ENCODE measurements at places on chromosomes 3 and 15.

DNA sequence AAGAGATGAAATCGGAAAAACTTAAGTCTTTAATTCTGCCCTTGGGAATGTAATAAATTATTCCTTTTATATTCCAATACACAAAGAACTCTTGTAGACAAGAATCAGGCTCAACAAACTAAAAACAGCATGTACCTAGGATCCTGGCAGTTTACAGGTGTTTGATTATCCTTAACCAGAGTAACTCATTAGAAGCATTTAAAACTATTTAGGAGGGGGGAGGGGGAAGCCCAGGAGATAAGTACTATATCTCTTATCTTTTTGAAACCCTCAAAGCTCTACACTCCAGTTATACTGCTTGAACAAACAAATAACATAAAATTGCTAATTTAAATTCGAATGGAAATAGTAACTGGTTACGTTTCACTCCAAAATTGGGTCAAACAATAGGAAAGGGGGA lies 1.9 kb downstream of the CNBP start:
- DNase-seq: no peak

- DNase-seq: peak; percentile 73
Measured at GRCh38 chr3:65871305-65872141, 167.2 kb downstream of the MAGI1 start.

DNA sequence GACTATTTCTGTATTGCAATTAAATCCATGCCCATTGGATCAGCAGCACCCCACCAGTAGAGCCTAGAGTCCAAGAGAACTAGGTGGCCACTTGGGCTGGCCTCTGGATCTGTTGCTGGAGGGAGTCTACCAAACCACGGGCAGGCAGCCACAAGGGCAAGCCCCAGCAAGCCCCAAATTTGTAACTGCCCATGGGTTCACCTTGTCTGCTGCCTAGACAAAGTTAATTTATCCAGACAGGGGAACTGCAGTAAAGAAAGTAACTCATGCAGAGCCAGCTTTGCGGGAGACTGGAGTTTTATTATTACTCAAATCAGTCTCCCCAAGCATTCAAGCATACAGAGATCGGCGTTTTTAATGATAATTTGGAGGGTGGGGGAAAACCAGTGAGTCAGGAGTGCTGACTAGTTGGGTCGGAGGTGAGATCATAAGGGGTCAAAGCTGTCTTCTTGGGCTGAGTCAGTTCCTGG lies 74.0 kb upstream of the TERB2 start:
- no peak for DNase-seq

GRCh38 chr15:32106401-32107381 lies 76.4 kb downstream of the CHRNA7 start:
- DNase-seq: no peak

DNA sequence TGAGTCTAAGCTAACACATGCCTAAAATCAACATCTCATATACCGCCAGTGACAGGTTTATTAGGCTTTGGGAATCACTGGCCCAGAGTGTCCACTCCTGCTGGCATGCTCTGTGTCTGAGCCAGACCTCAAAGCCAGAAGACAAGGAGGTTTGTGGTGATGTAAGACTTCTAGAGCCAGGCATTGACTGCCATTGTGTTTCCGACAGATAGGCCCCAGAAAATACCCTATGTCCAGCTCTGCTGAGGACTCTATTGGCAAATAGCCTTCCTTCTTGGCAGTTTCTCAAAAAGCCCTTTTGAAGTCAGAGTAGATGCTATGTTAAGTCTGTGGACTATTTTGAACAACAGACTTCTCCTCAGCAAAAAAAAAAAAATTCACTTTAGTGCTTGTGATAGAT lies 181.9 kb upstream of the UBE2E1 start:
- no peak for DNase-seq

DNA sequence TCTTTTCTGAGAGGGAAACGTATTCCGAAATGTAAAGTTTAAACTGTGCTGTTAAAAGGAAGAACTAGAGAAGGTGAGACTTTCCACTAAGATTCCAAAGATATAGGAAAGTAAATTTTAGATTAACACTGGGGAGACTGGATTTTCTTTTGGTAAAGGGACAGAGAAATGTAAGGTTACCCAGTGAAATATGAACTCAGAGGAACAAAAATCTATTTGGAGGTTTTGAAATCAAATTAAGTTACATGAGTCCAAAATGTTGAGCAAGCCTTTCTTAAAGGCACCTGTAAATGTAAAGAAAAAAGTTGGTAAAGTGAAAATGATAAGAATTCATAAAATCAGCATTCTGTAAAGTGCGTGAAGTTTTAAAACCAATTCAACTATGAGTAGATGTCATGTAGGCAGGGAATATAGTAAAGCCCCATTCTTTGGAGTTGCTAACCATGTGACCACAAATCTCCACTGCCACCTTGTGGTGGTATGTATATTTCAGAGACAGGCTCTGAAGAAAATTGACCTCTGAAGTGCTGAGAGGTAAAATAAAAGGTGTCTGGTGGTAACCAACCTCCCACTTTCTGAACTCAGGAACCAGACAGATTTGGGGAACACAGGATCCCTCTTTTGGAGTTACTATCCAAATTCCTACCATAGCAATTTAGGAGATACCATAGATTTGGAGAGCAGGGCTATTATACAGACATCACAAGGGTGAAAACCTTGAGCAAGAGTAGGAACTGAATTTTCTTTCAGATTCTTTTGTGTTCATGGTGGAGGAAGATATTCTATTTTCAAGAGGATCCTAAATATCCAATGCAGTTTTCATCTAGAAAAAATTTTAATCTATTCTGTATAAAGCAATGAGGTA lies 215.3 kb downstream of the ROBO2 start:
- peak; percentile 69 for DNase-seq

- no peak for DNase-seq
Measured at GRCh38 chr3:128491691-128491940, 1.4 kb downstream of the GATA2 start.

DNA sequence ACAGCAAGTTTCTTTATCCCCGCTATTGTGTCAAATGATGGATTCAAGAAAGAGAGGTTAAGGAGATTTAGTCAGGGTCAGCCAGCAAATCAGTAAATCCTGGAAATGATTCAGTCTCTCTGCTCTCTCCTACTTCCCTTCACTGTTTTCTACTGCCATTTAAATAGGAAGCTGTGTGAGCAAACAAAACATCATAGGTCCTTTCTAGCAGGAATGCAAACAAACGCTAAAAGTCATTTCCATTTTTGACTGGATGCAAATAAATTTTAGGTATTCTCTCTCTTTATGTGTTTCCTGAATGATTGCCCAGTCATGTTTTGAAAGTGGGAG lies 299.4 kb upstream of the RORA start:
- DNase-seq: no peak

GRCh38 chr3:103126115-103126514 lies 691.3 kb downstream of the ZPLD1 start:
- no peak for DNase-seq

DNA sequence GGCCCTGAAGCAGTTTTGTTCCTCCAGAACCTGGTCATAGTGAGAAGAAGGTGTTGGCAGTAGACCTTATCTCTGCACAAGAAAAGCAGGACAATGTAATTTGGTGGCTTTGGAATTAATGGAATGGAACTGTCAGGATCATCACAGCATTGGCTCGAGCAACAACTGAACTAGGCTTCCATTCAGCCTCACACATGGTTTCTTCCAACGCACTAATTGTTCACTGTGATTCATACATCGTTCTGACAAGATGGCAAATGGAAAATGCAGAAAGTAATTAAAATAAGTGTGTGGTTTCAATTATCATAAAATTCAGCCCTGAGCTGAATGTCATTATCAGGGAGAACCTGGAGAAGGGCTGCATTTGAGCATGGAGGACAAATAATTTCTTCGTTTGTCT lies 80.6 kb downstream of the MFSD1 start:
- no peak for DNase-seq

DNA sequence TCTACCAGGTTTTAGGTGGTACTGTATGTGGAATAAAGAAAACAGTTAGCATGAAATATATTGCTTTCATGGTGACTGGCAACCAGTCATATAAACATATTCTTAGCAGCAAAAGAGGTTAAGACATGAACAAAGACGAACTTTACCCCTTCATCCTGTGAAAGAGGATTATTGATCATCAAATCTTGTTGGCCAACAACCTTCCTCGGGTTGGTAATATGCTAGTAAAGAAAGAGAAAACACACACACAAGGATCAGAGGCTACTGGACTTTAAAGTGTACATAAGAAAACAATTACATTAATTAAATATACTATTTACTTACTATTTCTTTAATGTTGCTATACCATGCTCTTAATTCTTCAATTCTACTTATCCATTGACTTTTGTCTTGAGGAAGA lies 337.9 kb downstream of the TBC1D5 start:
- no peak for DNase-seq

DNA sequence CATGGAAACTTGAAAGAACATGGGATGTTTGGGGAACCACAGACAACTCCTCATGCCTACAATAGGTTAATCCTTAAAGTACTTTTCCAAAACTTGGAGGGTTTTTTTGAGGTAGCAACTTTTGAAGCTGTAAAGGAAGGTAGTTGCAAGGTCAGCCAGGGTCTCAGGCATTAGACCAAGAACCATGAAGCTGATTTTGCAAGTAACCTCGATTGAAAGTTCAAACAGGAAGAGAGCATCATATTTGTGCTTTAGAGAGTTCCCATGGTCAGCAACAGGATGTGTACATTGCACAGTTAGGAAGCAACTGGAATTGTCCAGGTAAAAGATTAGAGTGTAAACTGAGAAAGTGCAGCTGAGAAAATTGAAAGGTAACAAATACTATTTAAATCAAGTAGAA lies 199.8 kb upstream of the NR2F2 start:
- no peak for DNase-seq

- DNase-seq: no peak
Measured at GRCh38 chr3:129121016-129121791, 400 bp downstream of the RAB43 start.

DNA sequence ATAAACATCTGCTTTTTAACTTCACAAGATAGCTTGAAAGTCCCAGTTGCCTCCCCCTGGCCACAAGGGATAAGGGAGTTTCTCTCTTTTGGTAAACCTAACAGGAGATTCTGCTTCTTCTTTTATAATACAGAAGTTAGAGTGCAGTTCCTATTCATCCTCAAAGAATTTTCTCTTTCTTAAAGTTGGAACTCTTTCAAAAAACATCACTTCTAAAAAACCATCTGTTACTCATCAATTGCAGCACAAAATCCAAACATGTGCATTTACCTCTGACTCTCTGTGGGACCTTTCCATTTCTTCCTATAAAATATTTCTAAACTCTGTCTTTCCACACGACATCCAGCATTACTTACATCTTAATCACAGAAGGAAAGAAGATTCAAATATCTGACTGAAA lies 5.1 kb downstream of the DPH6 start:
- no peak for DNase-seq

DNA sequence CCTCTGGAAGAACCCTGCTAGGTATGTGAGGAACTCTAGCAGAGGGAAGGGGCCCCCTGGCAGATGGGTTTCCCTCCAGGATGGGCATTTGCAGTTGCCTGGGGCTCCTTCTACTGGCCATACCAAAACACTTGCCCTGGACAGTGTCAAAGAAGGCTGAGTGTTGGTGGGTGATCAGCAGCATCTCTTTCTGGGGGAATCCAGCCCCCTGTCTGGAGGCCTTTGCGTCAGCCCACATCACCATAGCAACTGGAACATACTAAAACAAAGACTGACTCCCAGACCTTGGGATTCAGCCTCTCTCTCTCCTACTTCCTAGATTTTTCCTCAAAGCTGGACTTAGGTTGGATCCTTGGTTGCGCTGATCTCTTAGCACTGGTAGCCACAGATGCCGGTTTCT lies 8.1 kb downstream of the CEMIP start:
- no peak for DNase-seq

- no peak for DNase-seq
Measured at GRCh38 chr3:128435561-128435960, 31.1 kb downstream of the DNAJB8 start.

DNA sequence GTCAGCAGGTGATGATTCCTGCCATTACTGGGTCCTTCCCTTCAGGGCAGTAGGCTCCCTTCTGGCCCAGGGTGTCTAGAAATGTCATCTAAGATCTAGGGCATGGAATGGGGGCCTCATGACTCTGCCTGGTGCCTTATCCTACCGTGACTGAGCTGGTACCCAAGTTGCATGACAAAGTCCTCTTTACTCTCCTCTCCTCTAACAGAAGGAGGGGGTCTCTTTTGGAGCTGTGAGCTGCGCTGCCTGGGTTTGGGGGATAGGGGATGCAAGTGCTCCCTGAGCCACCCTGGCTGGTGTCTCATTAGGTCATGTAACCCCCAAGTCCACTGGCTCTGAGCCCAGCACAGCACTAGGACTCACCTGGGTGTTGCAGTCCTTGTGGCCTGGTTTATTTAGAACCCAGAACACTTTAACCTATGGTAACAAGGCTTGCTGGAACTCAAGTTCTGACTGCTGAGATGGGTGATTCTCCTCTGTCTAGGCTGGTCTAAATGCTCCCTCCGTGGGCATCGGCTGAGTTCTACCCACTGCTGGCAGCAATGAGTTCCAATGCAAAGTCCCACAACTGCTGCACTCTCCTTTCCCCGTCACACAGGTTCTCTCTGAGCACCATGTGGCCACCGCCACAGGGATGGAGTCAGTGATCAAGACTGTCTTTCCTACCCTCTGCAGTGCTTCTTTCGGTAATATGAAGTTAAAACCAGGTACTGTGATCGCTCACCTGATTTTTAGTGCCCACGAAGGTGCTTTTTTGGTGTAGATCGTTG lies 34.0 kb downstream of the XXYLT1 start:
- no peak for DNase-seq
